ENCODE measurements at places on chromosomes 7 and 10.
A peak's percentile ranks its signal among the peaks of the same experiment; 100 is the strongest.

GRCh38 chr10:35225204-35225603 lies 98.6 kb downstream of the CREM start:
- no peak overlapping the region for H3K27ac ChIP-seq
- no peaks in the 10 kb centered on the region for H3K27me3 ChIP-seq
- H3K4me3 ChIP-seq: no peak overlapping the region
- no peaks in the 10 kb centered on the region for H3K4me1 ChIP-seq
- no peaks in the 10 kb centered on the region for H3K36me3 ChIP-seq

GRCh38 chr7:99125505-99125865 lies 18.4 kb downstream of the SMURF1 start:
- peaks cover 1% of the 10 kb centered on the region for H3K36me3 ChIP-seq
- H3K27ac ChIP-seq: no peak overlapping the region
- H3K27me3 ChIP-seq: no peaks in the 10 kb centered on the region

GRCh38 chr7:22333680-22334141 lies 23.2 kb downstream of the RAPGEF5 start:
- no peak for DNase-seq
- no peak overlapping the region for H3K4me3 ChIP-seq

- H3K36me3 ChIP-seq: no peaks in the 10 kb centered on the region
- no peaks in the 10 kb centered on the region for H3K27me3 ChIP-seq
- DNase-seq: no peak
- H3K27ac ChIP-seq: no peak overlapping the region
- no peak overlapping the region for H3K4me3 ChIP-seq
Observed at GRCh38 chr10:129790715-129791446, 173.2 kb downstream of the EBF3 start.

DNA sequence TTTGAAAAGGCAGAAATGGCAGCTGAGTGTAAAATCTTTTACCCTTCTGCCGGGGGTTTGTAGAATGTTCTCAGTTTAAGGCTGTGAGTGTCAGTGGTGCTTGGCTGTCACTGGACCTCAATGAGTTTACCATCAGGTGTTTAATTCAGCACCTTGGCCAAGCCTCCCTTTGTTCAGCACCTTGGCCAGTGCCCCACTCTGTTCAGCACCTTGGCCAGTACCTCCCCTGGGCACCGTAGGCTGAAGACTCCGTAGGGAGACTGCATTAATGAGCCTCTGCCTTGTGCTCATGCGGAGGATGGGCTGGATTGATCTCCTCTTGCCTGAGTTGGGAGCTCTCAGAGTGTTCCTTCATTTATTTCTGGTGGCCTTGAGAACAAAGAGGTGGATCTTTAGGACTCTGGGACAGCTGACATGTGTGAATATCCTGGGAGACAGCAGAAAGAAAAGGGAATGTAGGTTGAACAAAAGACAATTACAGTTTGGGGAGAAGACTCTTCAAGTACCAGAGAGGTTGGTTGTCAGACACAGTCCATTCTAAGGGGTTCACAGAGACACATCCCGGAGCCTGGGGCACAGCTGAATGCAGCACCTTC lies 1.6 kb downstream of the FAM24A start:
- no peaks in the 10 kb centered on the region for H3K27me3 ChIP-seq
- H3K4me1 ChIP-seq: no peaks in the 10 kb centered on the region
- no peaks in the 10 kb centered on the region for H3K36me3 ChIP-seq
- DNase-seq: peak; percentile 34
- H3K27ac ChIP-seq: no peak overlapping the region

GRCh38 chr10:75512203-75512933 lies 80.9 kb downstream of the LRMDA start:
- H3K27me3 ChIP-seq: no peaks in the 10 kb centered on the region
- H3K36me3 ChIP-seq: no peaks in the 10 kb centered on the region
- H3K4me1 ChIP-seq: peaks cover 18% of the 10 kb centered on the region
- no peak overlapping the region for H3K4me3 ChIP-seq

DNA sequence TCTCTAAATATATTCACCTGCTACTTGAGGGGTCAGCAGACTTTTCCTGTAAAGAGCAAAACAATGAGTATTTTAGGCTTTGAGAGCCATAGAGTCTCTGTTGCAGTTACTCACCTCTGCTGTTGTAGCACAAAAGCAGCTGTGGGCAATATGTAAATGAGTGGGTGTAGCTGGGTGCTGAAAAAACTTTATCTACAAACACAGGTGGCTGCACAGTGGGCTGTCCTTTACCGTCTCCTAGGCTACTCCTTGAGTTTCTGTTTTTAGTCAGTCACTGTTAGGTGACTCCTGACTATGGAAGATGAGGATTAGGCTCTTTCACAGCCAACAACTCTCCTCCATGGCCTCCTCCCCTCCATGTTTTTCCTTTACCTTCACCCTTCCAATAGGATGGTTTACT lies 286.1 kb upstream of the C7orf33 start:
- no peak for DNase-seq
- H3K36me3 ChIP-seq: no peaks in the 10 kb centered on the region
- peaks cover 4% of the 10 kb centered on the region for H3K4me1 ChIP-seq
- no peak overlapping the region for H3K4me3 ChIP-seq
- H3K27me3 ChIP-seq: no peaks in the 10 kb centered on the region
